ENCODE measurements at places on chromosomes 11 and 22.

GRCh38 chr11:10692531-10693115 is 932 bp downstream of the IRAG1 start:
- DNase-seq: no peak

DNA sequence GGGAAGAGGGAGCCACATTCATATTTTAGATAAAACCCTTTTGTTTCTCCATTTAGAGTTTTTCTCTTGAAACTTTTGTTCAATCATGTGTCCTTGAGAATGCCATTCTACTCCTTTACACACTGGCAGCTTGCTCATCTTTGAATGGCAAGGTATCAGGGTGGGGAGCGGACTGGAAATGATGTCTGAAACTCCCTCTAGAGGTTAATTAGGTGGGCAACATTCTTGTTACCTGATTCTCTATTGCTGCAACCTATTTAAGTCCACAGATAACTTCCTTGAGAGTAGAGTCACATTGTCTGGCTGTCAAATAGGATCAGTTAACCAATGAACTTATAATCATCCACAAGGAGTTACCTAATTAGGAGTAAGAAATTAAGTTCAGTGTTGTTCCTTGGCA is 533.6 kb upstream of the API5 start:
- no peak for DNase-seq

GRCh38 chr22:35021161-35021560 is 44.8 kb upstream of the ISX start:
- no peak for DNase-seq

DNA sequence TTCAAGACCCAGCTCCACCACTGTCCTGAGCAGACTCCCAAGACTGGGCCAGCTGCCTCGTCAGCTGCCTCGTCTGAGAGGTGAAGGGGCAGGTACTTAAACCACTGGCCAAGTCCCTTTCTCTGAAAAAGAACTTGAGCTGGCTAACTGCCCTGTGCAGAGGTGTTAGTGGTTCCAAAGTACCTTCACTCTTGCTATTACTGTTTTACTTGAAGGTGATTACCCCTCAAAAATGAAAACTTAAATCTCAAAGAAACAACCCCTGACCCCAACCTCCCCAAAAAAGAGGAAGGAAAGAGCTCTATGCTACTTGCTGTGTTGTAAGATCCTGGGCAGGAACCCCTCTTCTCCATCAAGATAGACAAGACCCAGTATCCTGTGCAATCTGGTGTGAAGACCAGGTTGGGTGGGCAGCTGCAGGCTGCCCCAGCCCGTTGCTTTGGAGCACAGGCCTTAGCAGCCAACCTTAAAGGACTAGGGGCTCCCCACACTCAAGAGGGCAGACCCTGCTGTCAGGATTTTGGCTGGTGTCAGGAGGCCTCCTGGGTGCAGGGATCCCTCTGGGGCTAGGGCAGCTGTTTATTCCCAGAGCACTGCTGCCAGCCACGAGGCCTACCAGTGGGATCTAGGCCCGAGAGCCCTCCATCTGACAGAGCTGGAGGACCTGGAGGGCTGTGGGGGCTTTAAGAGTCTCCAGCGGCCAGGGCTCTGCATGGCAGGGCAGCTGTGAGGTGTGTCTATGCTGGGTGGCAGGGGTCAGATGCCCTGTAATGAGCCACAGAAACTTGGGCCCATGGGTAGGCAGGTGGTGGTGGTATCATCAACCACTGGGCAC is 13.0 kb downstream of the GUCD1 start:
- no peak for DNase-seq

DNA sequence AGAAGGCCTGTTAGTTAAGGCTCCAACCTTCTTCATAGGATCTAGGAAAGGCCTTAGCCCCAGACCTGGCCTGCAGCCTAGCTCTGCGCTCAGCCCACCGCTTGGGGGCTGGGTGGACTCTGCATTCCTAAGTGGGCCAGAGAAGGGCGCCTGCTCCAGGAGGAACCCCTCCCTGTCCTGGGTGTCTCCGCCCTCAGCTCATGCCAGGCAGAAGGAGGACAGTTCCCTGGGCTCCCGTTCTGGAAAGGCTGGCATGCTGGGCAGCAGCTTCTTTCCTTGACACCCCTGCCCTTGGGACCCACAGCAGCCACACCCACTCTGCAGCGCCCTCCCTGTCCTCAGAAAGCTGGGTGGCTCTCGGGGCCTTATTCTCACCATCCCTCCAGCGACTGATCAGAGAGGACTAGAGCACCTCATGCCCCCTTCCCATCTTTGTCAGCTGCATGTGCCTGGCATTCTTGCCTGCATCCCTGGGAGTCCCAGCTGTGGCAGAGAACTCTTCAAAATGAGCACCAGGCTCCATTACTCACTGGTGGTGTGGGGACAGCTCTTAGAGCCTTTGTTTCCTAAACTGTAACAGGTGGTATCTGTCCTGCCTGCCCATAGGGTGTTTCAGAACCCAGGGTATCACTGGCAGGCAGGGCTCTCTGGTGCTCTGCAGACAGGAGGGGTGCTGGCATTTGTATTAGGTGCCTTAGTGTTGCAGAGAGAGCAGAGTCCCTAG is 20.3 kb upstream of the MYRF start:
- no peak for DNase-seq

DNA sequence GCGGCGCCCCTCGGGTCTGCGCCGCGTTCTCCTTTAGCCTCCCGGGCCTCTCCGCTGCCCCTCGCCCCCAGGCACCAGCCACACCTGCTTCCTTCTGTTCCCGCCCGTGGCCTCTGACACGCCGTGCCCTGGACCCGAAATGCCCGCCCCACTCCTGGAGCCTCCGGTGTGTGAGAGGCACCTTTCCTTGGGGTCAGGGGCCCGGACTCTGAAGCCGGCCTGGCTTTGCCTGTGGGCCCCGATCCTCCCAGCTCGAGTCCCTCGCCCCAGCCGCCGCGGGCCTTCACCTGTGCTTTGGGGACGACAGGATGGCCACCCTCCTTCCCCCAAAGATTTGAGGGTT is 661 bp upstream of the CDPF1 start:
- DNase-seq: no peak

GRCh38 chr11:69417699-69418085 is 63.8 kb upstream of the LINC01488 start:
- DNase-seq: no peak

DNA sequence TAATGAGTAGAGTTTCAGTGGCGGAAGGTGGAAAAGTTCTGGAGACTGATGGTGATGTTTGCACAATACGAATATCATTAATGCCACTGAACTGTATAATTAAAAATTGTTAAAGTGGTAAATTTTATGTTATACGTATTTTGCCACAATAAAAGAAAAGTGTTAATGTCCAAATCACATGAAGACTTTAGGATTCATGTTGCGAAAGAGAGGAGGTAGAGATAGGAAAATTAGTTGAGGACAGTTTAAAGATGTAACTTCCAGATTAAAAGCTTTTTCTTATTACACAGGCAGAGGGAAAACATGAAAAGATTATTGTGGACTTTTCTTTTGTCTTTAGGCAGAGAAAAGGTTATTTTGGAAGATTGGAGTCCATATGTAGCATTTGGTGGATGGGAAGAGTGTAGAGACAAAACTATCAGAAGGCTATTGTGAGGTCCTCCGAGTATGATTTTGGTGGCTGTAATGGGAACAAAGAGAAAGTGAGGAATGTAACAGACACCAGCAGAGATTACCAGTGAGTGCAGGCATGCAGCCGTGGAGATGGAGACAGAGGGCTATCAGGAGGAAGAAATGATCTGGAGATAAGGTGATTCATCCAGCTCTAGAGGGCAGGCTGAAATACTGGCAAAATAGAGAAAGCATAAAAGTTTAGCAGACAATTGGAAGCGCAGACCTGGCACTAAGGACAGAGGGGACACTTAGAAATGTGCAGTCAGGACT is 12.5 kb downstream of the VPS26B start:
- DNase-seq: no peak
